Colonic mucosa (tissue), 4 donors: ENCODE measurements at places on chromosomes 3 and 15. TPM values are rescaled to one million over a fixed set of nuclear protein-coding genes. Genes with fewer than 3 reads are reported as not detected.

The DPPA2 gene
- not detected for total RNA-seq

The ST6GAL1 gene
- total RNA-seq, result 57.2 TPM

The CHL1 gene
- total RNA-seq, result 2.9 TPM

The ZNF660 gene
- 0.72 TPM for total RNA-seq

The SCAANT1 gene
- total RNA-seq, result not detected

The NEK11 gene
- total RNA-seq, result 5.8 TPM

The ACTR8 gene
- total RNA-seq, result 35.0 TPM

The SLC25A20 gene
- 31.5 TPM for total RNA-seq

The LMAN1L gene
- total RNA-seq, result not detected

The DUOXA2 gene
- 30.2 TPM for total RNA-seq

The TLR9 gene
- total RNA-seq, result 0.27 TPM

The DMXL2 gene
- 21.7 TPM for total RNA-seq

The GRK7 gene
- not detected for total RNA-seq

The DLL4 gene
- total RNA-seq, result 21.6 TPM

The ISLR2 gene
- 0.27 TPM for total RNA-seq

The CHRNA7 gene
- 3.9 TPM for total RNA-seq

The SNURF gene
- 6.8 TPM for total RNA-seq

The CCDC54 gene
- not detected for total RNA-seq

The DNAH12 gene
- total RNA-seq, result 0.02 TPM

The ZSCAN2 gene
- total RNA-seq, result 6.4 TPM

The IMPDH2 gene
- total RNA-seq, result 249 TPM

The MYL3 gene
- 1.7 TPM for total RNA-seq

The NTRK3 gene
- total RNA-seq, result 1.5 TPM

The CFAP161 gene
- 0.21 TPM for total RNA-seq

The FSIP1 gene
- 5.3 TPM for total RNA-seq

The CYP11A1 gene
- total RNA-seq, result not detected

The SPTBN5 gene
- total RNA-seq, result 2.3 TPM

The ZNF774 gene
- 13.9 TPM for total RNA-seq

The HCLS1 gene
- total RNA-seq, result 10.0 TPM

The TTLL13 gene
- total RNA-seq, result 0.35 TPM

The SEMA3G gene
- total RNA-seq, result 2.6 TPM
